ENCODE measurements at places on chromosomes 1 and 21. TPM values are rescaled to one million over a fixed set of nuclear protein-coding genes. Genes with fewer than 3 reads are reported as not detected.
A peak's percentile ranks its signal among the peaks of the same experiment; 100 is the strongest.

The DNAJC6 gene
- 2.9 TPM for total RNA-seq

DNA sequence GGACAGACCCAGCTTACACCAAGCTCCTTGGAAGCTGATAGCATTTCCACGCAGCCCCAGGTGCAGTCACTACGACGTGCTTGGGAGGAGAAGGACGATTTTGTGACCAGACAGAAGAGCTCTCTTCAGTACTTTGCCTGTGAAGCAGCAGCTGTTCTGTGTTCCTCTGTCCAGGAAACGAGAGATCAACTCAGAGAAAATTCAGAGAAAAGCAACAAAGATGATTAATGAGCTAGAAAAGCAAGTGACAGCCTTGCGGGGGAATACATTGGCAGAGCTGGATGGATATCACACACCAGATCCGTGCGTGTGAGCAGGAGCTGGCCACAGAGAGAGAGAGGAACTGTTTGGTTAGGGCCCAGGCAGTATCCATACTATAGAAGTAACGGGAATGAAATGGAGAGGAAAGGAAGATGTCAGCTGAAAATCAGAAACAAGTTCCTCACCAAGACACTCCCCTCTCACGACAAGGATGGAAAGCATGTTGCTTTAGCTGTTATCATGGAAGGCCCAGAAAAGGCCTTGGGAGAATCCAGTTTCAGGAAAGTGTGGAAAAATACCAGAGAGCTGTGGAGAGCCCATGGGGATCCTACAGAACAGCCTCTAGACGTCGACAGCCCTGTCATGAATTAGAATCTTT, 106.2 kb downstream of the TOMM20 start:
- no peak for DNase-seq

DNA sequence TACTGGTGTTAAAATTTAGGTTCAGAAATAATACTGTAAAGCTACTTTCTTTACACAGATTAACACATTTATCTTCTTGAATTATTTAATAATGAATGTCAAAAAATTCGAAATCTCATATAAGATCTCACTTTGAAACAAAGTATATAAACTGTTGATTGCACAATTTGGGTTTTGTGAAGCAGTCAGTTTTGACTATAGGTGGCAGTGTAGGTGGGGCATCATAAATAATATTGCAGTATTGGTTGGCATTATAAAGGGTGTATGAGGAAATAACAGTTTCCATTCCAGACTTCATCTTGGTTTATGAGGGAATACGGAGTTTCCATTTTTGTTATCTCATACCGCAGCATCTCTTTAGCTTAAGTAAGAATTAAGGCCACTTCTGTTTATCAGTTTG, 49.9 kb downstream of the SUCO start:
- no peak for DNase-seq

DNA sequence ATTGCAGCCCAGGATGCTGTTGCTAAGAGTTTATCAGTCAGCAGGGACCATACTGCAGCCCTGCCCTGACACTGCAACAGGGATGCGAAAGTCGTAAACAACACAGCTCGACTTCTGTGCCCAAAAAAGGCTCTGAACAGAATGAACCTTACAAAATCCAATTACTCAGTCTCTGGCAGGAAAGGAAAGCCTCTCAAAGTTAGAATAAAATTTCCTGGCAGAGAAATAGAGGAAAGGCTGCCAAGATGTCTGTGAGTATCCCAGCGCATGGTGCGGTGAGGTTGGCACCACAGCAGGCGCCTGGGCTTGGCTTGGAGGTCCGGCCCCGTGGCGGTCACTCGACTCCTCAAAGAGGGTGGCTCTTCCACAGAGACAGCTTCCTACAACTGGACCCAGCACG, 185.8 kb downstream of the PCP4 start:
- no peak for DNase-seq

GRCh38 chr1:63867429-63868176, 93.8 kb downstream of the ROR1 start:
- no peak for DNase-seq

GRCh38 chr1:8424539-8425116, 106.7 kb downstream of the SLC45A1 start:
- DNase-seq: peak; percentile 44

The ARHGAP30 gene
- total RNA-seq: 2.9 TPM
